ENCODE measurements at places on chromosomes 7 and 10. TPM values are rescaled to one million over a fixed set of nuclear protein-coding genes. Genes with fewer than 3 reads are reported as not detected.

Gene DGKB
- total RNA-seq = 0.75 TPM

Gene FGL2
- 6.0 TPM for total RNA-seq

Gene OGDHL
- 11.5 TPM for total RNA-seq

- DNase-seq = no peak
Measured at GRCh38 chr10:96578022-96578421, 8.8 kb downstream of the TM9SF3 start.

DNA sequence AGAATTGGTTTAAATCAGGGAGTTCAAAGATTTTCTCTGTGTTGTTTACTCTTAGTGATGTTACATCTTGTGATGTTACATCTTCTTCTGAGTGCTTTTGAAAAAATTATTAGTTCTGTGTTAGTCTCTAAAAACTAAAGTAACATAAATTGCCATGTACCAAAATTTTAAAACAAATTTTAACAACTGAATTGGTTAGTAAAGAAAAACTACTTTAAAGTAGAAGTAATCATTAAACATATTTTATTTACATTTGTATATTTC is 5.2 kb upstream of the IGF2BP3 start:
- no peak for DNase-seq

GRCh38 chr10:97083228-97083829 is 102.4 kb downstream of the SLIT1 start:
- no peak for DNase-seq

GRCh38 chr7:50584793-50585408 is 19.7 kb upstream of the DDC start:
- DNase-seq = no peak

DNA sequence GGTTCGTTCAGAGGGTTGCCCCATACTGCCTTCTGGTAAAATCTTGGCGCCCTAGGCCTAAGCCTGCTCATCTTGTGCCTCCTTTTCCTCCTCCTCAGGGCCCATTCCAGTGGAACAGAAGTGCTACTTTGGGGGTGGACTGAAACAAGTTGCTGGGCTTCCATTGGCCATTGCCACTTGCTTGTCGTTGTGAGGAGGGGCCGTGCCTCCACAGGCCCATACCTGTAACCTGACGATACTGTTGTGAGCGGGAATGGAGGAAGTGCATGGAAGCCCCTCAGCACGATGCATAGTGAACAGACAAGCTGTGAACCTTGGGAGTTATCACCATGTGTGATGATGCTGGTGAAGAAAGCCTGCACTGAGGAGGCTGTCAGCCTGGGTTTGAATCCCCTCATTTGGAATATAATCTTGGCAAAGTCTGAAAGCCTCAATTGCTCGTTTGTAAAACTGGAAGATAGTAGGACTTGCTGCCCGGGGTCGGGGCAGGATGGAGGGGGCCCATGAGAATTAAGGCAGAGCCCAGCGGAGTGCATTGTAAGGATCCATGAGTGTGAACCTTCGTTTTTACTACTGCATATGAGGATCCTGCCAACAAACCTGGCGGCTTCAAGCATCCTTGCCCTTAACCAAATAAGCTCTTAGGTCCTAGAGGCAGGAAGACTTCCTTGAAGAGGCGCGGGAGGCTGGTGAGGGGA is 671 bp upstream of the PAPSS2 start:
- DNase-seq = no peak

GRCh38 chr7:118214833-118215182 is 9.7 kb upstream of the ANKRD7 start:
- DNase-seq = no peak

GRCh38 chr10:45526309-45526905 is 146.2 kb downstream of the ZFAND4 start:
- no peak for DNase-seq

GRCh38 chr7:20240080-20240926 is 23.1 kb upstream of the MACC1 start:
- no peak for DNase-seq

DNA sequence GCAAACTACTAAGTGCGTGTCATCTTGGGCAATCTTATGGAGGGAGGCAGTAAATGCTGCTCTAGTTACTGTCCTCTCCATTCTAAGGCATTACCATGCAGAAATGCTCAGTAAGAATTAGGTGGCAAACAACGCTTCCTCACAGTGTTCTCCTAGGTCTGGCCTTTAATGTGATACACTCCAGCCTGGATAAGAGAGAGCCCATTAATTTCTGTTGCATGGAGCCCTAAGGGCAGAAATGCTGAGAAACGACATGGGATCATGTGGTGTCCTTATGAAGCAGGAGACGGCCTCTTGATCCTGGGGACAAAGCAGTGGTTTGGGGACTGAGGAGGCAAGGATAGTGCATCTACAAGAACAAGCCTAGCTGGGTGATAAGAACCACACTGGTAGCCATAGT is 44.0 kb downstream of the SLC25A13 start:
- no peak for DNase-seq

GRCh38 chr7:23335136-23335535 is 36.0 kb downstream of the MALSU1 start:
- DNase-seq = no peak
